ENCODE measurements at places on chromosomes 3 and 15.
A peak's percentile ranks its signal among the peaks of the same experiment; 100 is the strongest.

DNA sequence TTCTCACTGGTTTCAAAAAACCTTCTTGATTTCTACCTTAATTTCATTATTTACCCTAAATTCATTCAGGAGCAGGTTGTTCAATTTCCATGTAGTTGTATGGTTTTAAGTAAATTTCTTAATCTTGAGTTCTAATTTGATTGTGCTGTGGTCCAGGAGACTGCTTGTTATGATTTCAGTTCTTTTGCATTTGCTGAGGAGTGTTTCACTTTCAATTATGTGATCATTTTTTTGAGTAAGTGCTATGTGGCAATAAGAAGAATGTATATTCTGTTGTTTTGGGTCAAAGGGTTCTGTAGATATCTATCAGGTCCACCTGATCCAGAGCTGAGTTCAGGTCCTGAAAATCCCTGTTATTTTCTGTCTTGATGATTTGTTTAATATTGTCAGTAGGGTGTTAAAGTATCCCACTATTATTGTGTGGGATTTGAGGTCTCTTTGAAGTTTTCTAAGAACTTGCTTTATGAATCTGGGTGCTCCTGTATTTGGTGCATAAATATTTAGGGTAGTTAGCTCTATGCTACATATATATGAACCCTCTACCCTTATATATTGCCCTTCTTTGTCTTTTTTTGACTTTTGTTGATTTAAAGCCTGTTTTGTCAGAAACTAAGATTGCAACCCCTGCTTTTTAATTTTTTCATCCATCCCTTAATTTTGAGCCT is 158.4 kb upstream of the TPRG1 start:
- DNase-seq, result no peak

DNA sequence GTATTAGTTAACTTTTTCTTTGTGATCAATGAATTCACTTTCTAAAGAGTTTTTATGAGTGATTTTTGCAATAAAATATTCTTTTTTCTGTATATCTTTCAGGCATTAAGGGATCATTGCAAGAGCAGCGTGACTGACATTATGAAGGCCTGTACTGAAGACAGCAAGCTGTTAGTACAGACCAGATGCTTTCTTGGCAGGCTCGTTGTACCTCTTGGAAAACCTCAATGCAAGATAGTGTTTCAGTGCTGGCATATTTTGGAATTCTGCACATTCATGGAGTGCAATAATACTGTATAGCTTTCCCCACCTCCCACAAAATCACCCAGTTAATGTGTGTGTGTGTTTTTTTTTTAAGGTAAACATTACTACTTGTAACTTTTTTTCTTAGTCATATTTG is 24.4 kb downstream of the SELENOT start:
- DNase-seq, result no peak

- DNase-seq, result peak; percentile 50
These were observed 39.4 kb upstream of the LMOD3 start for GRCh38 chr3:69161587-69162307.

GRCh38 chr3:123098426-123099330 is 31.9 kb downstream of the PDIA5 start:
- DNase-seq, result peak; percentile 70

- no peak for DNase-seq
These were observed 125.6 kb downstream of the PLOD2 start for GRCh38 chr3:146035366-146035765.

DNA sequence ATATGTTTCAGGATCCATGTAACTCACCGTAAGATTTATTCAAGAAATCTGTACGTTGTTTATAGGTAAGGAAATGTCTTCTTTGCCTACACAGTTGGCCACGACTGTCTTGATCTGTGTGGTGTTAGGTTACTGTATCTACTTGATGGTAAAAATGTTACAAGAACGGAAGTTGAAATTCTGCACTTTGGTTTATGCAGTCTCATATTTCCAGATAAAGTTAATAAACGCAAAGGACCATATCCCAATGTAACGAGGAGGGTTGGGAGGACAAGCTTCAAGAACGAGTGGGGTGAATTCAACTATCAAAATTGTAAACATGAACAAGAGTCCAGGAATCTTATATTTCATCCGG is 1.0 kb downstream of the USF3 start:
- peak; percentile 10 for DNase-seq

- no peak for DNase-seq
These were observed at the start of gene BCL2A1 for GRCh38 chr15:79970624-79971434. TSS of gene BCL2A1 (minus strand) at chr15:79971196. CDS start at chr15:79971119, 77 bp downstream.

GRCh38 chr15:68633231-68634121 is 54.7 kb downstream of the CORO2B start:
- DNase-seq, result no peak

GRCh38 chr15:78906316-78906620 is 33.6 kb downstream of the MORF4L1 start:
- no peak for DNase-seq

DNA sequence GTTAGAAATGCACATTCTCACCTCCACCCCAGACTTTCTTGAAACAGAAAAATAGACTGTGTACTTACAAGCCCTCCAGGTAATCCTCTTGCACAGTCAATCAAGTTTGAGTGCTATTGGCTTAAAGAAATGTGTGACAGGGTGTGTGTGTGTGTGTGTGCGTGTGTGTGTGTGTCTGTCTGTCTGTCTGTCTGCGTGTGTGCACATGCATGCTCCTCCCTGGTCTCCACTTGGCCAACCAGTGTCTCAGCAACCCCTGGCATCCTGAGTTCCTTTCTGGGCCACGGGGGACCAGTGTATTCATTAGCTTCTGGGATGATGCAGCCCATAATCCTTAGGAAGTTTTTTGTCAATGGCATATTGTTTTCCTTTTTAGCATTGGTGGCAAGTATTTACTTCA is 128.8 kb upstream of the IL12A start:
- DNase-seq, result no peak

GRCh38 chr3:125381314-125381713 is 6.2 kb upstream of the ZNF148 start:
- no peak for DNase-seq
